H54 (cell line): ENCODE measurements at places on chromosomes 7 and 10.

DNA sequence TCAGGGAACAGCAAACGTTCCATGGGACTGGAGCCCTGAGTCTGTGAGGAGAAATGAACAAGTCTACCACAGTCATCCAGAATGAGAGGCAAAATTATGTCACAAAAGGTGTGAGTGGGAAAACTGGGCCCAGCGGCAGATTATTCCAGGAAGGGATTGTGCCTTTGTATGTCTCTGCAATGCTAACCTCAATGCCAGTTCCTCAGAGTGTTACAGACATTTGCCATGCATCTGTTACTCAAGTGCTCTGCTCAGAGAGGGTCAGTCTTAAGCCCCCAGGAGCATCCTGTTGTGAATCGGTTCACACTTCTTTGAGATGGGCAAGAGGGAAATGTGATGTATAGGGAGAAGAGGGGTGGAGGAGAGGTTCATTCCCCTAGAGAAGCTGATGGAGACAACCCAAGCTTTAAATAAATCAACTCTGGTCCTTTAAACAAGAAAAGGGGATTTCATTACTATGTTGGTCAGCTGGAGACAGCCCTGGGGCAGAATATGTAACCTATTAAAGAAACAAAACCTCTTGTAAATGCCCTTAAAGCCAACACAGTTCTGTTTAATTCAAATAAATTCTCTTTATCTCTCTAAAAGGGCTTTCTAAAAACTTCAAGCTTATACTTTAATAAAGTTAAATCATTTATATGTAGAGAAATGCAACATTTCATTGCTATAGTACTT lies 85.9 kb upstream of the GRB10 start:
- DNase-seq = no peak

GRCh38 chr7:120998996-120999565 lies 10.6 kb downstream of the CPED1 start:
- DNase-seq = no peak

- DNase-seq = no peak
Observed at GRCh38 chr7:147413557-147413870, 1177.1 kb upstream of the C7orf33 start.

DNA sequence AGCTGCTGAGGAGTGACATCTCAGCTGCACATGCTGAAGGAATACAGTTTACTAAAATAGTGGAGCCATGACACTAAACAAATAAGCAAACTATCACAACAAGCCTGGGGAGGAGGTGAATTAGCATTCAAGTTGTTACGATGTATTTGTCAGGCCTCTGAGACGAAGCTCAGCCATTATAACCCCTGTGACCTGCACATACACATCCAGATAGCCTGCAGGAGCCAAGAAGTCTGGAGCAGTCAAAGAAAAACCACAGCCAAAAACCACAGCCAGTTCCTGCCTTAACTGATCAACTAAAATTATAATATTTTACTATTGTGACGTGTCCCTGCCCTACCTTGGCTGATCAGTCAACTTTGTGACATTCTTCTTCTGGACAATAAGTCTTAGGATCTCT lies 68.6 kb downstream of the NSUN6 start:
- DNase-seq = no peak

- DNase-seq = no peak
Observed at GRCh38 chr10:125778556-125778955, 2.9 kb upstream of the MMP21 start.

DNA sequence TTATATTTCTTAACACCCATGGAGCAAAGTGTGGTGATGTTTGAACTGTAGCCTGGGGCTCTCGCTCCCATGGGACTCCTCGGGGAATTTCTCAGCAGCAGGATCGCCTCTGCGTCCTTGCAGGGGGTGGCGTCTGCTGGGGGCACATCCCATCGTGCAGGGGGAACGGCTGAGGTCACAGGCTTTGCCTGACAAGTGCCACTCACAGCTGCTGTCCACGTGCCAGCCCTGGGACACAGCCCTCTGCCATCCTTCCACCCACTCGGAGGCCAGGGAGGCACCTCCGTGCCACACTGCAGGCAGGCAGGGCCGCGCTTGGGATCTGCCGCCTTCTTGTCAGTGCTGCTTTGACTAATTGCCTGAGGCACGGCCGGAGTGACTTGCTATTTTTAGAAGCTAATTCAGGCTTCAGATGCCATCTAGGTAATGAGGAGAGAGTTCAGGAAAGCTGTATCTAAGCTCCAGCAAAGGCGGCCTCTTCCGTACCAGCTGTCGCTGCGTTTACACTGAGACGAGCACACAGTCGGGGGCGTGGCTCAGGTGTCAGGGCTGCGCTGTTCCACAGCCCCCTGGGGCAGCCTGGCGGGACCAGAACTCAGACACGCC lies 45.7 kb downstream of the PITRM1 start:
- DNase-seq = no peak

DNA sequence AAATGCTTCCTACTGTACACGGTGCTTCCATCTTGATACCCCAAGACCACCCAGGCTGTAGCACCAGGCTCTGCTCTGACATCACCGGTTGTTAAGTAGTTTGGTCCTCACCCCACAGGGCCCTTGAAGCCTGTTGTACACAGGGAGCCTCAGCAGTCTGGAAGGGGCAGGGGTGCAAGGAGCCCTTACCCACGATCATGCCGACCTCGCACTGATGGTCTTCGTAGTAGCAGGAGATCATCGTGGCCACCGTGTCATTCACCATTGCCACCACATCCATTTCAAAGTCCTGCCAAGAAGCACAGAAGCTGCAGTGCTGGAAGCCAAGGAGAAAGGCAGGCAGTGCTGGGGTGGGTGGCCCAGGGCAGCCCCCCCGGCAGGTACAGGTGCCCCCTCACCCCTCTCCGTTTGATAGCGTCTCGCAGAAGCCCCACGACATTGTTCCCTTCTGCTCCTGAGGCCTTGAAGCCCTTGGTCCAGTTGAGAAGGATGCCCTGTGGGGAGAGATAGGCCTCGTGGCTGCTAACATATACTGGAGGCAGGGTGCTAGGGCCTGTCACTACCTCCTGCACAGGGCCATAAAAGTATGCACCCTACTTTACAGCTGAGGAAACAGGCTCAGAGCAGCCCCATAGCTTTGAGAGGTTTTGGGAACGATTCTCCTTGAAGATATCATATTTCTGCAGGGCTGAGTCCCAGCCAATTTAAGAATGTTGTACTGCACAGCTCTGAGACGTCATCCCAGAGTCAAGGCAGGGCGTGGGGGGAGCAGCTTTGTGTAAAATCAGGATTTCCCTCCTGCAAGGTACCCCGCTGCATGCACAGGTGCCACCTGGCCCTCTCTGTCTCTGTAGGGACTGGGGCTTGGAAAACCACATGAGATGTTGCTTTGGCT lies 8.7 kb upstream of the MYL7 start:
- DNase-seq = no peak

GRCh38 chr7:141593134-141593533 lies 41.9 kb downstream of the AGK start:
- no peak for DNase-seq

GRCh38 chr10:48552946-48553564 lies 51.8 kb downstream of the ARHGAP22 start:
- no peak for DNase-seq

GRCh38 chr7:148809856-148810255 lies 74.2 kb downstream of the EZH2 start:
- no peak for DNase-seq

DNA sequence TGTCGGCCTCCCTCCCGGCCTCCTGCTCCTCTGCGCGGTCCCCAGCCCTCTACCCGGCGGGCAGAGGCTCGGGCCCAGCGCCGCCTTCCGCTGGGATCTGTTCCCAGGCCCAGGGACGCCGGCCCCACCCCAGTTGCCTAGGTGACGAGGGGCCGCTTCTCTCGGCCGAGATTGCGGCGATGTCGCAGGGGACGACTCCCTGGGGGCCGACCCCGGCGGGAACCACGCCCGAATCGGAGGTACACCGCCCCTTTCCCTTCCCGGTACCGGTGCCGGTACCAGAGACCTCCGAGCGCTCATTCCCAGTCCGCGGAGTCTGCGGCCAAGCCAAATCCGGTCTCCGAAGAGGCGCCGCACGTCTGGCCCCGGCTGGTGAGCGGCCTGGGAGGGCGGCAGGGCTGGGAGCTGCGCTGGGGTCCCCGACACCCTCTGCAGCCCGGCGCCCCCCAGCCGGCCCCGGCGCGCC lies at the start of gene CABCOCO1:
Gene CABCOCO1, plus strand, starts transcription at position 136 of the 466 bp plus-strand sequence. Its CDS starts 44 bp downstream, at position 180.
- DNase-seq = peak; percentile 47

- no peak for DNase-seq
Observed at GRCh38 chr7:73831834-73832651, 1.2 kb downstream of the CLDN4 start.

DNA sequence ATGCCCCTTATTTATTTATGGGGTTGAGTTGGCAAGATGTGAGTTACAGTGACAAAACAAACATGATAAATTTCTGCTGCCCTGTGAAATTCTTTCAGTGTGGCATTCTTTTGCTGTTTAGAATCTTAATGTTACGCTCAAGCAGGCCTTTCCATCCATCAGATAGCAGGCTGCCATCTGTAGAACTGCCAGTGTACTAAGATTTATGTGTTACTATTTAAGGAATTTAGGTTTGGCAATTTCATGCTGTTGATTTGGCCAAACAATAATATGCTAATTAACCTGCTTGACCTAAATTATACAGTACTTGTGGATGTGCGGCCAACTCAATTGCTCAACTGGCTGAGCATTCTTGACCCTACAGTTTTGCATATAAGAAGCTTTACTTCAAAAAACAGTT lies 477.7 kb upstream of the TPK1 start:
- DNase-seq = no peak

- DNase-seq = no peak
Observed at GRCh38 chr7:30935569-30935877, 23.9 kb downstream of the AQP1 start.

DNA sequence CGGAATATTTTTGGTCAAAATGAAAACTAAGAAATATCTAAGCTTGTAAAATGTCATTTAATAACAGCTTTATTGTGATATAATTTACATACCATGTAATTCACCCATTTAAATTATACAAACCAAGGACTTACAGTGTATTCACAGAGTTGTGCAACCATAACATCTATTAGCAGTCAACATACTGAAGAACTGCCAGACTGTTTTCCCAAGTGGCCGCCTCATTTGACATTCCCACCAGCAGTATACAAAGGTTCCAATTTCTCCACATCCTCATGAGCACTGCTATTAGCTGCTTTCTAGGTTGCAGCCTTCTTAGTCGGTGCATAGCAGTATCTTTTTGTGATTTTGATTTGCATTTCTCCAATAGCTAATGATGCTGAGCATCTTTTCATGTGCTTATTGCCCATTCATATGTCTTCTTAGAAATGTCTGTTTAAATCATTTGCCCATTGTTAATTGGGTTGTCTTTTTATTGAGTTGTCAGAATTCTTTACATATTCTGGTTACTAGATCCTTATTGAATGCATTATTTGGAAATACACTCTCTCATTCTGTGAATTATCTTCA lies 153.0 kb upstream of the FGFR2 start:
- no peak for DNase-seq

- no peak for DNase-seq
Observed at GRCh38 chr10:62059217-62059920, 157.9 kb downstream of the ARID5B start.

DNA sequence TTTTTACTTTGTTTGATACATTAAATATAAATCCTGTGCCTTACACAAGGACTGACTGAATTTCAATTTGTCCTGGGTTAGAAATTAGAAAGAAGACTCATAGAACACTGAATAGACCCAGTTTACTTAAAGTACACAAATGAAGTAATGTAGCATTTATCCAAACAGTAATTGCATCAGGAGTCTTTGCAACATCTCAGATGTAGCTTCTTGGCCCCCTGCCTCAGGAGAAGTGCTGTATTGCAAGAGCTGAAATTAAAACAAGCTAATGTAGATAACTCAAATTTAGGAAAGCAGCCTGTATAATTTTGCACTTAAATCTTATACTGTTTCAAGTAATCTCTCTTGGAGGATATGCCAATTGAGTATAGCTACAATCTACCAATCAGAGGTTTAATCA lies 54.3 kb upstream of the KCND2 start:
- DNase-seq = no peak

DNA sequence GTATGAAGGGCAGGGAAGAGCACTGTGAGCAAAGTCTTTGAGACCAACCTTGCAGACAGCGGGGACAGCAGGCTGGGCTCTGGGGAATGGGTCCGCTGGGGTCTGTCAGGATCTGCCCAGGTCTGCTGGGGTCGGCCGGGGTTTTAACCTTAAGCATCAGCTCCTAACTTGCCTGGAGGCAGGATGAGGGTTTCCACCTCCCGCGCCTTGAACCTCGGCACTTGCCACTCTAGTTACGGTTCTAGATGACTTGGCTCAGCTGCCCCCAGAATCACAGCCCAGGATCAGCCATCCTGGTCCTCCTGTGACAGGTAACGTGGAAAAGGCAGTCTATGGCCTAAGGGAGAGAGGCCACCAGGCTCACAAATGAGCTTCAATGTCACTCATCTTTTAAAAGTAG lies 50.4 kb upstream of the CACUL1 start:
- no peak for DNase-seq

- DNase-seq = peak; percentile 35
Observed at GRCh38 chr10:126252884-126253610, 135.2 kb downstream of the ADAM12 start.

GRCh38 chr7:19079066-19079465 lies 38.4 kb downstream of the TWIST1 start:
- DNase-seq = no peak

DNA sequence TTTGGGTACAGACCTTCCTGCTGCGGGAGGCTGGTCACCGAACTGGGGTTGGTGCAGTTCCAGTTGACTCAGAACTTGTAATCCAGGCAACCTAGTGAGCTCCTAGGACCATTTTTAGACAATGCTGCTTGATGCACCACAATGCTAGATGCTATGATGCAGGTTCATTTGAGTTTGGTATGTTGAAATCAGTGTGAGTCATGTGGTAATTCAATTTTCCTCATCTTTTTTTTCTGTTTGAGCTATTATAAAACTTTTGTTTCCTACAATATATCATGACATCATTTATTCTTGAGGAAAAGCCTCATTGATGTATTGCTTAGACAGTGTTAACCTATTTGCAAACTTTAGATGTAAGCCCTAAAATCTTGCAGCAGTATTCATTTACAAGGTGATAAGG lies 40.9 kb upstream of the MTPN start:
- no peak for DNase-seq

- DNase-seq = no peak
Observed at GRCh38 chr10:120555842-120556532, 99.0 kb downstream of the PLPP4 start.

DNA sequence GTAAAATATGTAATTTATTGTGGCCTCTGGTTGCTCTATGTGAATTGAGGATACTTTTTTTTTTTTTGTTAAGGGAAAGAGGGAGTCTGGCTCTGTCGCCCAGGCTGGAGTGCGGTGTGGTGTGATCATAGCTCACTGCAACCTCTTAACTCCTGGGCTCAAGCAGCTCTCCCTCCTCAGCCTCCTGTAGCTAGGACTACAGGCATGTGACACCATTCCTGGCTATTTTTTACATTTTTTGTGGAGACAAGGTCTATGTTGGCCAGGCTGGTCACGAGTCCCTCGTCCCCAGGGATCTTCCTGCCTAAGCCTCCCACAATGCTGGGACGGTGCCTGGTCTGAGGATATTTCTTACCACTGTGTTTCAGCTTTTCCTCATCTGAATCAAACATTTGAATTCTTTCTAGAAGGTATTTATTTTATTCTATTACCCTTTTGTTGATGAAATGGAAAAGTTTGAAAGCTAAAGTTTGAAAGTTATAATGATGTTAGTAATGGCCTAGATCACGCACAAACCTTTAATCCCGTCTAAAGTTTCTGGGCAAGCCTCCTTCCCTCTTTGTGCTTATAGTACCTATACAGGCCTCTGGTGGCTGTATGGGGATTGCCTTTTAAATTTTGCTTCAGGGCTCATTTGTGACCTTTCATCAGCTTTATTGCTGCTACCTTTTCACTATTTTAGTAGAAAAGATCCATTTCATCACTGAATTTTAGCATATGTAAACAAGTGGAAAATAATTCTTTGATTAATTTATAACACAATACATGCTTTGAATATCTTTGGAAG lies 2.0 kb downstream of the IFRD1 start:
- DNase-seq = no peak
